ENCODE measurements at places on chromosomes 1 and 21. TPM values are rescaled to one million over a fixed set of nuclear protein-coding genes. Genes with fewer than 3 reads are reported as not detected.

DNA sequence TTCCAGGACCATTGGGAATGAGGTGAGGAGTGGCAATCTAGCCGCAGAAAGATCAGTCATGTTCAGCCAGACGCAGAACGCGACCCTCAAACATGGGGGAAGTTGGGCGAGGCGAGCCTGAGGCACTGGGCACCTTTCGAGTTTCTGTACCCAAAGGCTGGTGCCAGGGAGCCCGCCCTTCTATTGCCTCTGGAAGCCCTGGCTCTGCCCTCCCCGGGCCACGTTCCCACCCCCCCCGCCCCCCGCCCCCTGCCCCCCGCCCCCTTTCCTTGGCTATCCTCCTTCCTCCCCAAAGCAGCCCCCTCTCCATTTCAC is 2.2 kb upstream of the ZBTB7B start:
- H3K4me1 ChIP-seq: no peaks in the 10 kb centered on the region
- no peak overlapping the region for H3K27ac ChIP-seq
- H3K27me3 ChIP-seq: no peaks in the 10 kb centered on the region
- peak; percentile 64 for DNase-seq

GRCh38 chr21:16169102-16169511 is 439.3 kb downstream of the USP25 start:
- no peak overlapping the region for H3K4me3 ChIP-seq
- no peaks in the 10 kb centered on the region for H3K4me1 ChIP-seq
- DNase-seq: no peak
- no peaks in the 10 kb centered on the region for H3K36me3 ChIP-seq

DNA sequence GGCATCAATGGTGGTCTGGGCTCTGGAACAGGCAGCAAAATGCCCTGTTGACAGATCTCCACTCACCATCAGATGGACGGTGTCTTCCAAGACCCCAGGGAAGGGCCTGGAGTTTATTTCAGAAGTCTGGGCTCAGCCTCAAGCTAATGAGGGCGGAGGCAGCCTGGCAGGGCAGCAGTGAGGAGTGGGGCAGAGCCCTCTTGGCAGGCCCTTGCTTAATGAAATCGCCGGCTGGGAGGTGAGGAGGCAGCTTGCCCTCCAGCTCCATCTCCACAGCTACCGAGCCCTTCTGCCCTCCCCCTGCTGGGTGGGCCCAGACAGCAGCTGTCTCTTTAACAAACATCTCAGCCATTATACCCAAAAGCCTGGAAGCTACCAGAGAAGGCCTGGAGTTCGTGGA is 22.0 kb upstream of the GRIK3 start:
- H3K27me3 ChIP-seq: peaks cover 2% of the 10 kb centered on the region
- no peak for DNase-seq
- H3K36me3 ChIP-seq: no peaks in the 10 kb centered on the region
- H3K27ac ChIP-seq: no peak overlapping the region
- no peak overlapping the region for H3K4me3 ChIP-seq
- H3K4me1 ChIP-seq: no peaks in the 10 kb centered on the region

DNA sequence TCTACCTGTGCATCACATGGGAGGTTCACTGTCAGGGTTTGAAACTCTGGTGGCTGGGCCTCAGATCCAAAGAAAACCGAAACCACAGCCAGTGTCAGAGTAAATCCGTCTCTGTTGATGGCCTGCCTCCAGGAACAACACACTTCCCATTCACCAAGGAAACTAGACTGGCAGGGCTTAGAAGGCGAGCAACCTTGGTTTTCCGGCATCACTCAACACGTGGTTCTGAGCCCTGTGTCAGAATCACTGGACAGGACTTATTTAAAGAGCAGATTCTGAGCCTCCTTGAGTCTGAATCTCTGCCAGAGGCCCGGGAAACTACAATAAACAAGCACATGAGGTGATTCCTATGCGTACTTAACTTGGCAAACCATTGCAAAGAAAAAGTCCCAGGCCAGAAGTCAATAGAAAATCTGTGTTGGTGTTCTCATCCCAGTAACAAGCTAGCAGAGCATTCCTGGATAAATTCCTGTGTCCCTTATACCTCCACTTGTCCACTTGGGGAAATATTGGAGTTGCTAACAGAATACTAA is 70.0 kb downstream of the KCTD3 start:
- H3K27me3 ChIP-seq: no peaks in the 10 kb centered on the region
- peak overlapping the region; percentile 25 for H3K4me3 ChIP-seq
- peak; percentile 73 for DNase-seq
- no peaks in the 10 kb centered on the region for H3K4me1 ChIP-seq

GRCh38 chr1:110134050-110134595 is 16.2 kb upstream of the SLC6A17 start:
- H3K27ac ChIP-seq: no peak overlapping the region
- no peak for DNase-seq
- no peaks in the 10 kb centered on the region for H3K4me1 ChIP-seq
- H3K4me3 ChIP-seq: no peak overlapping the region
- H3K36me3 ChIP-seq: no peaks in the 10 kb centered on the region
- H3K27me3 ChIP-seq: no peaks in the 10 kb centered on the region

DNA sequence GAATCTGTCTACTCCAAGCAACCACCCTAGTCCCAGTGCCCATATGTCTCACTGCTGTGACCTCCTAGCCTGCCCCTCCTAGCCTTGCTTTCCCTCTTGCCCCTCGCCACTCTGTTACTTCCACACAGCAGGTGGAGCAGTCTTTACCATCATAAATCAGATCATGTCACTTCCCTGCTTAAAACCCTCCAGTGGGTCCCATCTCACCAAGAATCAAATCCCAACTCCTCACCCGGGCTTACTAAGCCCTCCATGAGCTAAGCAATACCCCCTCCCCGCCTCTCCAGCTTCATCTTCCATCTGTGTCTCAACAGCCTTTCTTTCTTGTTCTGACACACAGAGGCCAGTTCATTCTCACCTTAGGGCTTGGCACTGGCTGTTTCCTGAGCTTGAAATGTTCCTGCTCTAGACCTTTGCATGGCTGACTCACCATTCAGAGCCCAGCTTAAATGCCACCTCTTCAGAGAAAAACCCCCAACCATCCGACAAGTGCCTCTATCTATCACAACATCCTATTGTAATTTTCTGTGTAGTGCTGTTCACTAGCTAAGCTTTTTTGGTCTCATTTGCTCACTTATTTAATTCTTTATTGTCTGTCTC is 22.3 kb downstream of the KNCN start:
- no peaks in the 10 kb centered on the region for H3K27me3 ChIP-seq
- H3K36me3 ChIP-seq: no peaks in the 10 kb centered on the region
- no peak overlapping the region for H3K4me3 ChIP-seq
- no peaks in the 10 kb centered on the region for H3K4me1 ChIP-seq

- H3K4me1 ChIP-seq: no peaks in the 10 kb centered on the region
- H3K27ac ChIP-seq: no peak overlapping the region
- DNase-seq: no peak
- H3K36me3 ChIP-seq: no peaks in the 10 kb centered on the region
- no peaks in the 10 kb centered on the region for H3K27me3 ChIP-seq
These were observed 36.8 kb downstream of the DHCR24 start for GRCh38 chr1:54850069-54850730.

GRCh38 chr1:194155962-194156361 is 969.5 kb upstream of the B3GALT2 start:
- H3K36me3 ChIP-seq: no peaks in the 10 kb centered on the region
- DNase-seq: no peak
- no peaks in the 10 kb centered on the region for H3K4me1 ChIP-seq
- H3K4me3 ChIP-seq: no peak overlapping the region

DNA sequence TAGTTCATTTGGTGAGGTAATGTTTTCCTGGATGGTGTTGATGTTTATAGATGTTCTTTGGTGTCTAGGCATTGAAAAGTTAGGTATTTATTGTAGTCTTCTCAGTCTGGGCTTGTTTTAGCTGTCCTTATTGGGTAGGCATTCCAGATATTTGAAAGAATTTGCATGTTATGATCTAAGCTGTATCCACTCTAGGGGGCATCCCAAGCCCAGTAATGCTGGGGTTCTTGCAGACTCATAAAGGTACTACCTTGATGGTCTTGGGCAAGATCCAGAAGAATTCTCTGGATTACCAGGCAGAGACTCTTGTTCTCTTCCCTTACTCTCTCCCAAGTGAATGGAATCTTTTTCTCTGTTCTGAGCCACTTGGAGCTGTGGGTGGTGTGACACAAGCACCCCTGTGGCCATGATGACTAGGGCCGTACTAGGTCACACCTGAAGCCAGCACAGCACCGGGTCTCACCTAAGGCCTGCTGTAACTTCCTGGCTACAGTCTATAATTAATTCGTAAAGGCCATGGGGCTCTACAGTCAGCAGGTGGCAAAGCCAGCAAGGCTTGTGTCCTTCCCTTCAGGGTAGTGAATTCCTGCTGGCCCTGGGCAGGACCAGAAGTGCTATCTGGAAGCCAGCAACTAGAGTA is 74.8 kb upstream of the PDE4B start:
- DNase-seq: no peak
- no peaks in the 10 kb centered on the region for H3K27me3 ChIP-seq
- H3K36me3 ChIP-seq: no peaks in the 10 kb centered on the region
- H3K4me1 ChIP-seq: no peaks in the 10 kb centered on the region

GRCh38 chr1:111085676-111086075 is 54.2 kb downstream of the DRAM2 start:
- H3K27ac ChIP-seq: no peak overlapping the region
- no peak overlapping the region for H3K4me3 ChIP-seq
- no peak for DNase-seq
- H3K4me1 ChIP-seq: no peaks in the 10 kb centered on the region

- no peak overlapping the region for H3K4me3 ChIP-seq
- no peak overlapping the region for H3K27ac ChIP-seq
- H3K27me3 ChIP-seq: no peaks in the 10 kb centered on the region
- no peaks in the 10 kb centered on the region for H3K36me3 ChIP-seq
- no peak for DNase-seq
- H3K4me1 ChIP-seq: peaks cover 2% of the 10 kb centered on the region
These were observed 71.2 kb upstream of the NRIP1 start for GRCh38 chr21:15135867-15136629.

GRCh38 chr1:201608635-201609395 is 69.9 kb downstream of the NAV1 start:
- H3K36me3 ChIP-seq: no peaks in the 10 kb centered on the region
- no peak overlapping the region for H3K27ac ChIP-seq
- H3K27me3 ChIP-seq: no peaks in the 10 kb centered on the region
- no peaks in the 10 kb centered on the region for H3K4me1 ChIP-seq
- H3K4me3 ChIP-seq: no peak overlapping the region

GRCh38 chr1:175597969-175598765 is 145.2 kb downstream of the TNR start:
- no peaks in the 10 kb centered on the region for H3K36me3 ChIP-seq
- no peak overlapping the region for H3K27ac ChIP-seq
- H3K4me1 ChIP-seq: no peaks in the 10 kb centered on the region
- no peak overlapping the region for H3K4me3 ChIP-seq

The PEF1 gene
- total RNA-seq: 57.9 TPM

The MCM3AP gene
- total RNA-seq: 111 TPM

The MROH9 gene
- total RNA-seq: 0.39 TPM

The VAMP4 gene
- total RNA-seq: 22.4 TPM

The GJA9 gene
- not detected for total RNA-seq
